ENCODE measurements at places on chromosomes 7 and 10.

GRCh38 chr7:50629238-50629901 lies 64.2 kb upstream of the DDC start:
- DNase-seq, result no peak

DNA sequence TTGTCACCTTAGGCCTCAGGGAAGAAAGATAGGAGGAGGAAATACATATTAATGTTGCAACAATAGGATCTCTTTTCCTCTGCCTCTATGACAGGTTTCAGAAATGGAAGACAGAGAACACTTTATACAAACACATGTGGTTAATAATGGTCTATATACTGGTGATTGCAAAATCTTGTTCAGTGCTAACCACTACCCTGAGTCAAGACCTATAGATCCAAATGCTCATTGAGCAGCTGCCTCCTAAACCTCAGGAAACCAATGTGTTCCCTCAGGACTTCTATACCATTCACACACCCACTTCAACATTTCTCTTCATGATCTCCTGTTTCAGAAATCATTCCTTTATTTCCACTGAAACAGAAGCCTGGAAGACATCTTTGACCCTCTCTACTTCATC lies 32.5 kb upstream of the VWDE start:
- no peak for DNase-seq

GRCh38 chr7:101020444-101020843 lies 563 bp downstream of the MUC17 start:
- no peak for DNase-seq

- DNase-seq, result no peak
These were observed 39.9 kb upstream of the DUSP5 start for GRCh38 chr10:110457851-110458250.

GRCh38 chr7:75937958-75938786 lies 23.2 kb downstream of the POR start:
- no peak for DNase-seq

DNA sequence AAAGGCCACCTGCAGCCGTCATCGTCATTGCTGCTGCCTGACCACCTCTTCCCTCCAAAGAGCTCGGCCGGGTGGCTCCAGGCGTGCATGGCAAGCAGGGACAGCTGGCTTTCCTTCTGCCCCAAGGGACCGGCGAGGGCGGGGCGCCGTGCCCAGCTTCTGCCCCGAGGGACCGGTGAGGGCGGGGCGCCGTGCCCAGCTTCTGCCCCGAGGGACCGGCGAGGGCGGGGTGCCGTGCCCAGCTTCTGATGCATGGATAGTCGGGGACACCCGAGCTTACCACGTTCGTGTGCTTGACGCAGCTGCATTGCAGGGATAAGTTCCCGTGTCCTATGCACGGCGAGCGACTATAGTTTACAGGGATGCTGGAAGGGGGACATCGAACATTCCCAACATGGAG lies 27.0 kb downstream of the CFAP46 start:
- DNase-seq, result no peak

DNA sequence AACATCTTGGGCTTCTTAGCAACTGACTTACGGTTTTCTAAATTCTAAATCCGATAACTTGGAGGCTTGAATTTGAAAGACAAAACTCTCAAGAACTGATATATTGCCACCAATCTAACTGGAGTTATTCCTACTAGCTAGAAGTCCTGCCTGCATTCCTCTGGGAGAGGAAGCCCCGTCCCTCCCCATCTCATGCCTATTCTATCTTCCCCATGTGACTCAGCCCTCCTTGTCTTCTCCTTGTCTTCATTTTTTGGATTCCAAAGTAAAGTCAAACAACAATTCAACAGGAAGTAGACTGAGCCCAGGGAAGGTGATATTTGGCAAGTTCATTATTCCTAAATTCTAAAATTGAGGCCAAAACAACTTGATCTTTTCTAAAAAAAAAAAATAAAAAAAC lies 587.7 kb downstream of the KCNMA1 start:
- no peak for DNase-seq

GRCh38 chr7:31758755-31759154 lies 71.7 kb downstream of the PPP1R17 start:
- no peak for DNase-seq

- no peak for DNase-seq
These were observed 1263.5 kb upstream of the AUTS2 start for GRCh38 chr7:68334636-68335272.

- no peak for DNase-seq
These were observed 149.3 kb downstream of the NXPH1 start for GRCh38 chr7:8582728-8583127.

GRCh38 chr7:157573244-157573643 lies 236.4 kb downstream of the DNAJB6 start:
- DNase-seq, result no peak

- no peak for DNase-seq
These were observed 865.4 kb upstream of the MBL2 start for GRCh38 chr10:53638006-53638405.

DNA sequence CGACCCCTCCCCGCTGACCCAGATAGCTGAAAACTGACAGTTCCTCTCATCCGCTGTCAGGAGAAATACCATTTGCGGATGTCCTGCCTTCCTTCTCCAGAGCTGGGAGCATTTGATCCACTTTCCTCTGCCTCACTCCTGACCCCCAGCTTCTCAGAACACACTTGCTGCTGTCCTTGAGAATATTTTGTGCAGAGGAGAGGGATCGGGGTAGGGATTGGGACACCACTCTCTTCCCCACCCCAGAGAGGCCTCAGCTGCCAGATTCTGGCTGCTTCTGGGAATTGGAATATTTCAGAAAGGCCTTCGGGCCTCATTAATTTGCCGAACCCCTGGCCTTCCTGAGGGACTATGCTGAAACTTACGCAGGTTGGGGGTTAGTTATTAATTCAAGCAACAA lies 97.0 kb downstream of the C10orf105 start:
- DNase-seq, result no peak

GRCh38 chr10:123327450-123327849 lies 173.2 kb downstream of the BUB3 start:
- DNase-seq, result no peak

DNA sequence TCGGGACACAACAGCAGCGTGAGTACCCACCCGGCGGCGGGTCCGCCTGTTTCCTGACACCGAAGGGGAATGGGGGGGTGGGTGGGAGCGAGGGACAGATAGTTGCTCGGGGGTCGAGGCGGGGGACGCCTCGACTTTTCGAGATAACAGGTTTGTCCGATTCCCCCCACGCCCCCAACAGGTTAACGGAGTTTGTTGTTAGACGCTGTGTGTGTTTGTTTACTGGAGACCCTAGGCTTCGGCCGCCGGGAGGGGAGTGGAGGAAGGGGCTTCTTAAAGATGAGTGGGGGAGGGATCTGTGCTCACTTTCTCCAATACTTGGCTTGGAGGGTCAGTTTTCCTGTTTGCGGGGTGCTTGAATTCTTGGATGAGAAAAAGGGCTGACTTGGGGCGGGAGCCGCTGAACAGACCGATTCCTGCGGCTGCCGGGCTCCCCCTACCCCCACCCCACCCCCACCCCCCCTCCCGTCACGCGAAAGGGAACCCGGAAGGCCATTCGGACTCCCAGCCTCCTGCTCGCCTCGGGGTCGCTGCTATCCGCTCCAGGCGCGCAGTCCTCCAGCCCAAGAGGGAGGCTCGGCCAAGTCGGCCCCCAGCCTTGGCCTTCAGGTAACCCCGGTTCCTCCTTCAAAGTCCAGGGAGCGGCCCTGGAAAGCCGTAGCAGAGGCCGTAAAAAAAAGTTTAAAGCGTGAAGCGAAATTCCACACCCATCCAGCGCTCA lies 1.0 kb downstream of the SORCS3 start:
- DNase-seq, result no peak

GRCh38 chr7:47726047-47726726 lies 144.3 kb upstream of the TNS3 start:
- DNase-seq, result no peak

- no peak for DNase-seq
These were observed 165.1 kb upstream of the WNT16 start for GRCh38 chr7:121163699-121164098.

GRCh38 chr10:75007646-75008045 lies 103.8 kb upstream of the SAMD8 start:
- no peak for DNase-seq

- DNase-seq, result no peak
These were observed 122.3 kb upstream of the LYZL2 start for GRCh38 chr10:30751678-30752331.

- peak; percentile 85 for DNase-seq
These were observed 373 bp downstream of the H2AZ2 start for GRCh38 chr7:44847509-44847919.

DNA sequence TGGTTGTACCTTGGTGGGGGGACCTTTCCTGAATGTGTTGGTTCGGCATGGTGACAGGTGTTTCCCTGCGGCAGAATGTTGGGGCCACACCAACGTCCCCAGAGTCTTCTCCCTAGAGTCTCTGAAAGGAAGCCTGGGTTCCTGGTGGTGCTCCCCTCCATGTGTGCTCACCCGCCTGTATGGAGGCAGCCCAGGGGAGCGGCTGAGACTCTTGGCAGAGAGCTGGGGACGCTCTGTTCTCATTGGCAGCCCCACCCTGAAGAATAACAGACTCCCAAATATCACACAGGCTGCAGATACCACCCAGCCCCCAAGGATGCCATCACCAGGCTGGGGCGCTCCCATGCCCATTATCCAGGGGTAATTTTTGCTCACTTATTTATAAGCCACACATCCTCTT lies 34.8 kb downstream of the CHST12 start:
- DNase-seq, result no peak

DNA sequence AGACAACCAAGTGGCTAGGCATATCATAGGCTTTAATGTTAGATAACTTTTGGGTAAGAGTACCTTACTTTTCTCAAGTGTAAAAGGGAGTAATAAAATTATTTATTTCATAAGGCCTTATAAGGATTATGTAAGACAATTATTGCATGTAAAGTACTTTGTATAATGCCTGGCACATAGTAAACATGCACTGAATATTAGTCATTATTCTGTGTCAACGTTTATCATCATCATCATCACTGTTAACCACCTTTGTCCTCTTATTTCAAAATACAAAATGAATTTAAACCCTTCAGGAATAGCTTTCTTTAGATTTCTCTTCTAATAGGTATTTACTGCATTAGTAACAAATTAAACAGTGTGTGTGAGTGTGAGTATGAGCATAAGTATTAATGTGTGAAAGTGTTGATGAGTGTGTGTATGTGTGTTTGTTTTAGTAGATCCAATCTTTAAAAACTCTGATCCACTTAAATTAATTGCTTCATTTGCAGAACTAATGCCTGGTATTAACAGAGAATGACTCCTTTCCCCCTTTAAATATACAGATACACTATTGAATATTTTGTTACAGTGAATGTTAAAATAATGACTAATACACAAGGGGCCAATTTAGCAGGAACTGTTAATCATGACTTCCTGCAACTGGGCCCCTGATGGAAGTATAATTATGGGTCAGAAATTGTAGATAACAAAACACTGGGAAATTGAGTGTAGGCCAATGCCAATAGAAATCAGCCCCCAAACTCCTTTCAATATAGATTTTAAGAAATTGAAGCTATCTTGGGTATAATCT lies 213.3 kb upstream of the FZD8 start:
- no peak for DNase-seq

- DNase-seq, result no peak
These were observed 14.5 kb downstream of the VWDE start for GRCh38 chr7:12389089-12389700.

DNA sequence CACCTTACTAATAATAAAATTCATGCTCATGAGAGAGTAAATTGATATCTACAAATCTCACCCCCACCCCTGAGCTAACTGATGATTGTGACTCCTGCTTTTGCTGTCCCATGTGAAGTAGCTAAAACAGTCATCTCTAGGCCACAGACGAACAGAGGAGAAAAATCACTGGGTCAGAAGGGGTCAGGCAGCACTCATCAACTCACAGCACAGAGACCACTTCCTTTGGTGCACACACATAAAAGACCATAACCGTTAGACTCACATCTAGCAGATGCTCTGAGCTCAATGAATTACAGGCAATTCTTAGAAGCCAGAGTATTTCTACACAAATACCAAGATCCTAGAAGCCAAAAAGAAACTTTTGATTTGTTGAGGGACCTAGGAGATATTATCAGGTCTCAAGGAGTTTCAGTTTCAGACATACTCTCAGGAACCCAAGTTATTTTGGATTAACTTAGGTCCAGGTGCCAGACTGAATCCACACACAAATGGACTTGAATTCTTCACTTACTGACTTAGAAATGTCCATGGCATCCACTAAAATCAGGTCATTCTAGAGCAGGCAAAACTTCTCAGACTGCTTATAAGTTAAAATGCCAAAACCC lies 65.0 kb upstream of the TES start:
- DNase-seq, result no peak

GRCh38 chr10:110169586-110169985 lies 37.8 kb upstream of the MXI1 start:
- no peak for DNase-seq

GRCh38 chr7:30594048-30594539 lies 584 bp upstream of the GARS1 start:
- DNase-seq, result no peak

- no peak for DNase-seq
These were observed 864.8 kb downstream of the GATA3 start for GRCh38 chr10:8919280-8919679.

DNA sequence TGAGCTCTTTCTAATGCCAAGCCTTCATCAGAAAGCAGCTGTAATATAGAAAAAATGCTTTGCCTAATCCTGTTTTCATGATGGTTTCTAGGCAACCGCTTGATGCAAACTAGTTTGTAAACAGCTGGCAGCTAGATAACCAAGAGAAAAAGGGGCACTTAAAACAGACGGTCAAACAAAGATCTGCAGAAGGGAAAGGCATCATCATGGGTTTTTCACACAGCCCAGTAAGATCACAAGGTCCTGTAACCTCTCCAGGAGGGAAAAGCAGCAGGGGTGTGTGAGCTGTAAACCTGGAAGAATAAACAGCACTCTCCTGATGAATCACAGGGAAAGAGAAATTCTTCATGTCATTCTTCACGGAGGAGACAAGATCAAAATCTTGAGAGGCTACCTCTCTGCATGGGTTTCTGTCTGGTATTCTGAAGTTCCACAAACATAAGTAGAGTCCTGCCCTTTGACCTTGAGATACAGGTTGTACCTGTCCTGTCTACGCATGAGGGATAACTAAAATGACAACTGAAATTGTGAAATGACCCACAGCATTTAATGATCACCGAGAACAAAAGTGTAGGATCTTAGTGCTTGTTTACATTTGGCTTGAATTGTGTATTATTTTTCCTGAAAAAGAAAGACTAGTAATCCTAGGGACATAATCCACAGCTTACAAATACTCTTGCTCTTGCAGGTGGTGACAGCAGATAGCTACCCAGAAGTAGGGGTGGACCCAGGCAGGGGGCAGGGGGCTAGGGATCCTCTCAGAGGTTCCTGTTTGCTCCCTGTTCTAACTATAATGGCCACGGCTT lies 48.0 kb downstream of the CREB3L2 start:
- no peak for DNase-seq

- DNase-seq, result no peak
These were observed 1.8 kb upstream of the IGF2BP3 start for GRCh38 chr7:23472046-23472445.

- DNase-seq, result no peak
These were observed 101.6 kb downstream of the NKX6-2 start for GRCh38 chr10:132684164-132684891.

- peak; percentile 36 for DNase-seq
These were observed 798 bp downstream of the PPIF start for GRCh38 chr10:79347894-79348639.
